Ovary (tissue), 10 donors: ENCODE measurements at places on chromosomes 2 and 18. TPM values are rescaled to one million over a fixed set of nuclear protein-coding genes. Genes with fewer than 3 reads are reported as not detected.
A peak's percentile ranks its signal among the peaks of the same experiment; 100 is the strongest.

- H3K4me3 ChIP-seq = no peak overlapping the region
- no peaks in the 10 kb centered on the region for H3K36me3 ChIP-seq
- no peak for DNase-seq
Observed at GRCh38 chr18:70418546-70419311, 129.9 kb downstream of the SOCS6 start.

GRCh38 chr2:57890464-57890863 is 156.1 kb upstream of the VRK2 start:
- H3K27ac ChIP-seq = no peak overlapping the region
- no peaks in the 10 kb centered on the region for H3K36me3 ChIP-seq
- H3K27me3 ChIP-seq = no peaks in the 10 kb centered on the region
- no peaks in the 10 kb centered on the region for H3K4me1 ChIP-seq
- DNase-seq = no peak

- H3K4me3 ChIP-seq = no peak overlapping the region
- no peaks in the 10 kb centered on the region for H3K27me3 ChIP-seq
- H3K36me3 ChIP-seq = no peaks in the 10 kb centered on the region
- DNase-seq = no peak
- H3K27ac ChIP-seq = no peak overlapping the region
Observed at GRCh38 chr2:188869550-188869949, 104.6 kb upstream of the COL3A1 start.

DNA sequence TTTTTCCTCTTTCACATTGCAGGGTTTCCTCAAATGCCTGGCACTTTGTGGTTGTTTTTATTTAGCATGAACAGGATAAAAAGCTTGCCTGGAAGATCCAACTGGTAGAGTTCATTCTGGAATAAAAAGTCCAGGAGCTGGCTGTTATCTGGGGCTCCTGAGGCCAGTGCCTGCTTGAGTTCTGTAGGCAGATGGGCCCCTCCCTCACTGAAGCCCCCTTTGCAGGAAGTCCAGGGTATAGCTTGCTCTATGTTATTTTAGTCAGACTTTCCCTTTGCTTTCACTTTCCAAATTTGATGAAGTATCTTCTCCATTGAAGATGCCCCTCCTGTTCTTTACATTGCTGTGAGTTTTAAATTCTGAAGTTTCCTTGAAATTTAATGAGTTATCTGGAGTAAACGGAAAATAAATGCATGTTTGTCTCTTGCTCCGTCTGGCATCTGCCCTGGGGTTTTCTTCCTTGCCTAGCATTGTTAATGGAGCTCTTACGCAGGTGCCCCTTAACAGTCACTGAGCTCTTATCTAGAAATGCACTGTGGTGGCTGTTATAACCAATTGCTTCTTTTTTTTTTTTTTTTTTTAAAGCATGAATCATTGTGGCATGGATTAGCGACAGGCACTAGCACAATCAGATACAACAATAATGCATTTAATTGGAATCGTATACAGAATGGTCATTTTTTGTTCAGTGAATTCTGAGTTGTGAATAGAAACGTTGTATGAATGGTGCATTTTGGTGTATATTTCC is 27.0 kb upstream of the LPIN1 start:
- DNase-seq = no peak
- peaks cover 1% of the 10 kb centered on the region for H3K4me1 ChIP-seq
- H3K36me3 ChIP-seq = no peaks in the 10 kb centered on the region
- H3K27ac ChIP-seq = no peak overlapping the region
- H3K4me3 ChIP-seq = no peak overlapping the region
- no peaks in the 10 kb centered on the region for H3K27me3 ChIP-seq

DNA sequence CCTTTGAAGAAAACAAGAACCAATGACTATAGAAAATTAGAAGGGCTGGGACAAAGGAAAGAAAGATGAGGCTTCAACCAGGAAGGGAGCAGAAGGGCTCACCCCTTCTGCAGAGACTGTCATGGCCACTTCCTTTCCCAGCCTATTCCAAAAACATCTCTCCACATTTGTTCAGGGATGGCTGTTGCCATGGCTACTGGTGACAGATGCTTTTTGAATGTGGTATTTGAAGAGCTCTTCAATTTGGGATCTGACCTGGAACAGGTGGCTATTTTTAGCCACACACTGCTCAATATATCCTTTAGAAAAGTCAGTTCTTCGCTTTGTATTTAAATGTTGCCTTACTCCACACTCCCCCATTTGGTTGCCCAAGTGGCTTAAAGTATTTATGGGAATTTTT is 64.1 kb upstream of the LCLAT1 start:
- H3K27me3 ChIP-seq = no peaks in the 10 kb centered on the region
- H3K27ac ChIP-seq = no peak overlapping the region
- no peak for DNase-seq
- H3K4me3 ChIP-seq = no peak overlapping the region
- H3K36me3 ChIP-seq = no peaks in the 10 kb centered on the region

GRCh38 chr2:233079953-233080835 is 20.1 kb downstream of the INPP5D start:
- H3K27me3 ChIP-seq = no peaks in the 10 kb centered on the region
- no peaks in the 10 kb centered on the region for H3K4me1 ChIP-seq
- no peak overlapping the region for H3K4me3 ChIP-seq
- no peaks in the 10 kb centered on the region for H3K36me3 ChIP-seq
- no peak overlapping the region for H3K27ac ChIP-seq
- DNase-seq = no peak

GRCh38 chr18:45540125-45540524 is 75.2 kb upstream of the SLC14A2 start:
- no peaks in the 10 kb centered on the region for H3K4me1 ChIP-seq
- DNase-seq = no peak
- H3K27me3 ChIP-seq = no peaks in the 10 kb centered on the region

- no peaks in the 10 kb centered on the region for H3K4me1 ChIP-seq
- no peak overlapping the region for H3K27ac ChIP-seq
- no peak for DNase-seq
- no peaks in the 10 kb centered on the region for H3K27me3 ChIP-seq
Observed at GRCh38 chr2:236289766-236290462, 25.7 kb upstream of the ASB18 start.

GRCh38 chr2:120780402-120780801 is 44.7 kb downstream of the GLI2 start:
- H3K4me1 ChIP-seq = peaks cover 44% of the 10 kb centered on the region
- no peak overlapping the region for H3K4me3 ChIP-seq
- no peaks in the 10 kb centered on the region for H3K36me3 ChIP-seq
- DNase-seq = no peak
- H3K27ac ChIP-seq = no peak overlapping the region

- H3K27me3 ChIP-seq = no peaks in the 10 kb centered on the region
- no peak overlapping the region for H3K4me3 ChIP-seq
- no peak overlapping the region for H3K27ac ChIP-seq
- peak; percentile 60 for DNase-seq
Observed at GRCh38 chr2:28413152-28413898, 20.7 kb downstream of the FOSL2 start.

- DNase-seq = no peak
- H3K4me1 ChIP-seq = peaks cover 12% of the 10 kb centered on the region
- H3K27me3 ChIP-seq = no peaks in the 10 kb centered on the region
- H3K4me3 ChIP-seq = peak overlapping the region; percentile 88
Observed at GRCh38 chr2:73232403-73233153, 461 bp downstream of the PRADC1 start.

DNA sequence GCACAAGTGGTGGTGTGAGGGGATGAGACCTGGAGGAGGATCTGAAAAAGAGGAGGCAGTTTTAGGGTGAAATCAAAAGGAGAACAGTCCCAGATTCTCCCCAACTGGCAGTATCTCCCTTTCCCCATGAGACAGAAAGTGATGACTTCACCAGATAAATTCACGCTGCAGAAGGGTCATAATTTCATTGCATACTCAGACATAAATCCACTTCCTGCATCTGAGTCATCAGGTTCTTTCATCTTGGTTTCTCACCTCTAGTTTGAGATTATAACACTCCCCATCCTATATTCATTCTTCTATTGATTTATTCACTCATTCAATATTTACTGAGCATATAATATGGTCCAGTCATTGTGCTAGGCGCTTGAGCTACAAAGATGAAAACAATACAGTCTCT is 64.7 kb downstream of the CCDC148 start:
- no peak overlapping the region for H3K27ac ChIP-seq
- no peak overlapping the region for H3K4me3 ChIP-seq
- DNase-seq = no peak
- no peaks in the 10 kb centered on the region for H3K27me3 ChIP-seq

GRCh38 chr2:86048383-86048701 is 57.3 kb downstream of the POLR1A start:
- no peaks in the 10 kb centered on the region for H3K36me3 ChIP-seq
- no peaks in the 10 kb centered on the region for H3K27me3 ChIP-seq

DNA sequence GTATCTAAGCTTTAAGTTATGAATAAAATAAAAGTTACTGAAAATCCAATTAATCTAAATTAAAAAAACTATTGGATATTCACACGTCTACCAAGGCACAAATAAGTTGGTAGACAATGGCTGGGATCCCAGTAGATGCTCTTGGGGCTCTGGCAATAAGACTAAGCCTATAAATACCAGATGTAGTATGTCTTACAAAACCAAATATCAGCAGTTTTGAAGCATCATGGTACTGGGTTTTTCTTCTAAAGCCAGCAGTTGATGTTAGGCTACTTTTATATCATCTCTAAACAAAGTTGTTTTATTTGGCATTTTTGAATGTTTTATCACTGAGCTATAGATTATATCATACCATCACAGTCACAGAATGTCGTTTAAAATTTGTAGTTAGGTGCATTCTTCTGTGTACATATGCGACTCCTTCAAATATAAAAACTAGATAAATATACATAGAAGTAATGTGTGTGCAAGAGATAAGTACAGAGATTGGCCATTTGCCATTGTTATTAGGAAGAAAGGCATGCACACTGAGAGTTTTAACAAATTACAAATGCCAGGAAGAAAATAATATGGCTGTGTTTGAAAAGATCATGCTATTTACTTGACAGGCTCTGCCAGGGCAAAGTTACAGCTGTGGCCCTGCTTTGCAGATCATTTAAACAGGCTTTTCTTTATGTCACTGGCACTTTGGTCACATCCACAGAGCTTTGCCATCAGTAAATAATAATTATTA is 21.6 kb upstream of the TMEM17 start:
- no peaks in the 10 kb centered on the region for H3K27me3 ChIP-seq
- peaks cover 12% of the 10 kb centered on the region for H3K4me1 ChIP-seq
- H3K27ac ChIP-seq = peak overlapping the region; percentile 38

- H3K4me1 ChIP-seq = no peaks in the 10 kb centered on the region
- no peaks in the 10 kb centered on the region for H3K36me3 ChIP-seq
- H3K27me3 ChIP-seq = no peaks in the 10 kb centered on the region
- H3K4me3 ChIP-seq = no peak overlapping the region
- DNase-seq = no peak
Observed at GRCh38 chr2:238305092-238305862, 15.0 kb upstream of the TRAF3IP1 start.

DNA sequence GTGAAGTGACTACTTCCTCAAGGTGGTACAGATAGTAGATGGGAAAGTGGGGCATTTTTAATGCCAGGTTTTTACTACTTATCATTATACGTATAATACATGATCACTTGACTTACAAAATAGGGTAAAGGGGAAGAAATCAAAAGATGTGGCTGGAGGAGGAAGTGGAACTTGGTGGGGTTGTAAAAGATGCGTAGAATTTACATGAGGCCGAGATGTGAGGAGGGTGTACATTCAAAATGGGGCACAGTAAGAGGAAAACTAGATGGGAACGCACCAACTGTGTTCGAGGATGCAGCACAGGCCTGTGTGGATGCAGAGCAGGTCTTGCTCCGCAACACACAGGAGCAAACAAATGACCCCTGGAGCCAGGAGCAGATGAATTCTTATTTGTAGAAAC is 403.3 kb downstream of the TXNL1 start:
- no peak overlapping the region for H3K4me3 ChIP-seq
- DNase-seq = no peak
- no peaks in the 10 kb centered on the region for H3K27me3 ChIP-seq
- H3K27ac ChIP-seq = no peak overlapping the region
- H3K36me3 ChIP-seq = no peaks in the 10 kb centered on the region
- H3K4me1 ChIP-seq = no peaks in the 10 kb centered on the region

UGT1A6 gene
- total RNA-seq = not detected

MALL gene
- total RNA-seq = 4.8 TPM

INO80B gene
- 9.4 TPM for total RNA-seq

ZNF638 gene
- 145 TPM for total RNA-seq

GCKR gene
- total RNA-seq = 1.3 TPM

OSR1 gene
- total RNA-seq = 2.5 TPM
